Urinary bladder (tissue), 4 donors: ENCODE measurements at places on chromosomes 16 and 17. TPM values are rescaled to one million over a fixed set of nuclear protein-coding genes. Genes with fewer than 3 reads are reported as not detected.
A peak's percentile ranks its signal among the peaks of the same experiment; 100 is the strongest.

The FBXL19 gene
- 15.2 TPM for polyA plus RNA-seq

The ABCC6 gene
- polyA plus RNA-seq = 0.41 TPM

DNA sequence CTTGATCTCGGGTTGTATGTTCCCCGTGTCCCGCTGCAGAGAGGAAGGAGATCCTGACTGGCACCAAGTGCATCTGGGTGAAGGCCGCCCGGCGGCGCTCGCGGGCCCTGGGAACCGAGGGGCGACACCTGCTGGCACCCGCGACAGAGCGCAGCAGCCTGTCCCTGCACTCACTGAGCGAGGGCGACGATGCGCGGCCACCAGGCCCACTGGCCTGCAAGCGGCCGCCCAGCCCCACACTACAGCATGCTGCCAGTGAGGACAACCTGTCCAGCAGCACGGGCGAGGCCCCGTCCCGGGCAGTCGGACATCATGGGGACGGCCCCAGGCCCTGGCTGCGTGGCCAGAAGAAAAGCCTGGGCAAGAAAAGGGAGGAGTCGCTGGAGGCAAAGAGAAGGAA is 7.5 kb downstream of the BTBD17 start:
- DNase-seq = no peak

GRCh38 chr17:41865596-41865893 is 322 bp upstream of the KLHL11 start:
- DNase-seq = peak; percentile 23

DNA sequence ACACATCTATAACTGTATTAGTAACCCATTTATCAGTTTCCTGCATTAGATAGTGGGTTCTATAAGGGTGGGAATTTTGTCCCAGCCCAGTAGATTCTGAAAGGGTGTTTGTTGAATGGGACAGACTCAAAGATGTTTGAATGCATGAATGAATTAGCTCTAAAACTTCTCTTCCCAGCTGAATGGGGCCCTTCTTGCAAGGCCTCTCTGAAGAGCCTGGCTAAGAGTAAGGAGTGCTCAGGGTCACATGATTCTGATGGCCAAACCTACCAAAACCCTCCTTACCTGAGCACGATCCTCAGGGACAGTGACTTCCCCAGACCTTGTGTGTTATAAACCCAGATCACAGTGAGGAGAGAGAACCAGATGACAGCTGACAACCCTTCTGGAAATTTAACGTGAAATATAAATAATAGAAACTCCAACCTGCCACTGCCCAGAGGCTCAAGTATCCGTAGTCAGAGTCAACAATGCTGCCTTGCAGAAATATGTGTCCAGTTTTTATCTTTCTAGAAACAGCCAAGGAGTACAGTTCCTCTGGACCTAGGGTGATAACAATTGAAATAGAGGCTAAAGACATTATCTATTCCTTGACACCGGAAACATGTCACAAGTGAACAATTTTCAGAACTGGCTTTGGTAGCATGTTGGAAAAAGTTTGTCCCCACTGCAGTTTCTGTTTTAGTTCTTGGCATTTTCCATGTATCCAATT is 268.9 kb upstream of the MAF start:
- no peak for DNase-seq
